HEK293T (cell line): ENCODE measurements at places on chromosomes 2 and 18.

- DNase-seq: no peak
Measured at GRCh38 chr18:306608-307255, 38.9 kb upstream of the THOC1 start.

- no peak for DNase-seq
Measured at GRCh38 chr2:115833196-115833595, 1390.8 kb downstream of the DPP10 start.

DNA sequence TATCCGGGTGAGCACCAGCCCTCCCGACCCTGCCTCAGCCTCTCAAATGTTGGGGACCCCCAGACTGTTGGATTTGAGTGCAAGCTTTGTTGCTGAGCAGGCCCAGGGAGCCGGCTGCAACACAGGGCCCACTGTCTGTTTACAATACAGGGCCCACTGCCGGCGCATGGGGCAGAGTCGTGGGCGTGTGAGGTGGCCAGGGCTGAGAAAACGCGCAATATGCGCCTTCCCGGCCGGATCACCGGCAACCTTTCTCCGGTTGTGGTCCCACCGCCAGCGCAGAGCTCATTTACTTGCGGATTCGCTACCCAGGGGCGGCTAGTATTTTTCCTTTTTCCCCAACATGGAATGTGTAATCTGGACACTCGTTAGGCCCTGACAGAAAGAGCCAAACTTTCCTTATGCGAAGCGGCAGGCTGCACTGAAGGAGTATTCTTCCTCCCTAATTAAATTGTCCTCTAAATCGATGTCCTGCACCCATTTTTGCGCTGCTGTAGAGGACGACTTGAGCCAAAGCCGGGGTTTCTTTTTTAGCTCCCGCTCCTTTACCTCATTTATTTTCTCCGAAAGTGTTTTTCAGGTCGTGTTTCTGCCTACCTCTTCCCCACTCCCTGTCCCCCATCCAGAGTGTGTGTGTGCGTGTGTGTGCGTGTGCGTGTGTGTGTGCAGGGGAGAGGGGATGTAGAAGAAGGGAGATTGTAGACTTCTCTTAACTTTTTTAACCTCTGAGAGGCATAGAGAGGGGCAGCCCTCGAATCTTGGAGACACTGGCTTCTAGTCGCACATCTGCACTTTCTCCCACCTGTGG, 2.7 kb downstream of the OTX1 start:
- DNase-seq: no peak

DNA sequence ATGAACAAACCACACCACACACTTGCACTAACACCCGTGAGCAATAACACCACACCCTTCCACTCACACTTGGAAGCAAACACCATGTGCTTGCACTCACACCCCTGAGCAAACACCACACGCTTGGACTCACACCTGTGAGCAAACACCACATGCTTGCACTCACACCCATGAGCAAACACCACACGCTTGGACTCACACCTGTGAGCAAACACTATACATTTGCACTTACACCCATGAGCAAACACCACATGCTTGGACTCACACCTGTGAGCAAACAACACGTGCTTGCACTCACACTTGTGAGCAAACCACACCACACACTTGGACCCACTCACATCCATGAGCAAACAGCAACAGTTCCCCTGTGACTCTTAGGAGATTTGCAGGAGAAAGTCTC, 24.4 kb downstream of the SNTG2 start:
- no peak for DNase-seq

DNA sequence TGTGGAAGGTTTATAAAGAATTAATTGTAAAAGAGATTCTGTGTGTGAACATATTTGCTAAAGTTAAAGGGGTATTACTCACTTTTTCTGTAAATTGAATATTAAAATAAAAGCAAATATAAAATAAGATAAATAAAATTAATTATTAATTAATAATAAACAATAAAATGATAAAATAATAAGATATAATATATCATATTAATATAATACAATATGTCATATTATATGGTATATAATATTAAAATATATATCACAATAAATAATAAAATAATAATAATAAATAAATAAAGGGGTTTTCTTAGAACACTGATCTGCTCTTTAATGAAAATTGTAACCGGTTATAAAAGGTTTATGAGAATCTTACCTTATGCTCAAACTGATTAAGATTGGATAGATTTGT, 29.8 kb downstream of the TMEM200C start:
- no peak for DNase-seq

DNA sequence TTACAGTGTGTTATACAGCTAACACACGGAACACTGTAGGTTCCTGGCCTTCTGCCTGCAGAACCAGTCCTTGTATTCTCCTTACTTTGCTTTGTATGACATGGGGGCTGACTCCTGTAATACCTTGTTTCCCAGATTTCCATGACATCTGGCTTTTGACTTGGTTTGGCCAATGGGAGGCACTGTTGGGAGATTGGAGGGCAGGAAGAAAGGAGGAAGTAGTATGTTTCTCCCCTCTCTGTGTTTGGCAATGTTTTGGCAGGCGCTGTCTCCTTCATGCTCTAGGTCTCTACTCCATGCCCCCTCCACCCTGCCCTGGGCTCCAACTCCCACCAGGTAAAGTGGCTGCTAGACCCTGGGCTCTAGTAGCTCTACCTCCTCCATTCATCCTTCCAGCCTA, 331.1 kb upstream of the SLC14A2 start:
- DNase-seq: no peak

- DNase-seq: no peak
Measured at GRCh38 chr2:172701250-172701649, 34.4 kb upstream of the RAPGEF4 start.

GRCh38 chr2:128782411-128783192, 463.9 kb upstream of the HS6ST1 start:
- no peak for DNase-seq

DNA sequence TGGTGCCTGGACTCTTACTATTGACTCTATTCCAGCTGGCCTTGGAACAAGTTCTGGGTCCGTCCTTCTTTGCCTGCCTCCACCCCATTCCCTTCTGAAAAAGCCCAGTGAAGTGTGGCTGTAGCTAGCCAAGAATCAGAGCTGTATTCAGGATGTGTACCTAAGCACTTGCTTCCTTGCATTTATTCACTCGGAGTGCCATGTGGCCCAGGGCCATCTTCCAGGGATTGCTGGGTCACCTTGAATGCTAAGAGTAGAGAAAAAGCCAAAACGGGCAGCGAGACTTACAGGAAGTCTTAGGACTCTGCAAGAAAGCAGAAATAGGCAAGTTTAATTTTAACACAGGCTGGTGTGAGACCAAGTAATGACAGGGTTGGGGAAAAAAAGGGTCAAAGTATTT, 4.1 kb downstream of the ITGA6 start:
- no peak for DNase-seq

DNA sequence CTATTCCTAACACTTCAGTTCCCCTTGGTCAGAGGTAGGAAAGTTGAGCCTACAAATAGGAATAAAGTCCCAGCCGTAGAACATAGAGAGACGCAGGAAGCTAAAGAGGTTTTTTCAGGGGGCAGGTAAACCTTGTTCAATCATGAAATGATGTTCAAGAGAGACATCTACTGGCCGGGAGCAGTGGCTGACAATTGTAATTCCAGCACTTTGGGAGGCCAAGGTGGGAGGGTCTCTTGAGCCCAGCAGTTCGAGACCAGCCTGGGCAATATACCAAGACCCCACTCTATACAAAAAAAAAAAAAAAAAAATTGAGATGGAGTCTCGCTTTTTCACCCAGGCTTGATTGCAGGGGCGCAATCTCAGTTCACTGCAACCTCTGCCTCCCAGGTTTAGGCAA, 66.7 kb upstream of the DNAJC10 start:
- peak; percentile 48 for DNase-seq

- DNase-seq: no peak
Measured at GRCh38 chr18:12543697-12544096, 114.2 kb downstream of the SPIRE1 start.

DNA sequence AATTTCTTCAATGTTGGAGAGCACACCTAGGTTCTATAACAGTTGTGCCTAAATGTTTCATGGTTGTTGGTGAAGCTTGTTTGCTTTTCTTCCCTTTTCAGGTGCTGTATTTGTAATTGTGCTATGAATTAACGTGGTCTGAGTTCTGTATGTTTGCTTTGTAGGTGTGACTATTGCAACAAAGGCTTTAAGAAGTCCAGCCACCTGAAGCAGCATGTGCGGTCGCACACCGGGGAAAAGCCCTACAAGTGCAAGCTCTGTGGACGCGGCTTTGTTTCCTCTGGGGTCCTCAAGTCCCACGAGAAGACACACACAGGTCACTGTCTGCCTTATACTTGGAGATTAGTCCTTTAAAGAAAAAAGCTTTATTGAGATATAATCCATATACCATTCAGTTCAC, 91.2 kb downstream of the ZNF236 start:
- no peak for DNase-seq

DNA sequence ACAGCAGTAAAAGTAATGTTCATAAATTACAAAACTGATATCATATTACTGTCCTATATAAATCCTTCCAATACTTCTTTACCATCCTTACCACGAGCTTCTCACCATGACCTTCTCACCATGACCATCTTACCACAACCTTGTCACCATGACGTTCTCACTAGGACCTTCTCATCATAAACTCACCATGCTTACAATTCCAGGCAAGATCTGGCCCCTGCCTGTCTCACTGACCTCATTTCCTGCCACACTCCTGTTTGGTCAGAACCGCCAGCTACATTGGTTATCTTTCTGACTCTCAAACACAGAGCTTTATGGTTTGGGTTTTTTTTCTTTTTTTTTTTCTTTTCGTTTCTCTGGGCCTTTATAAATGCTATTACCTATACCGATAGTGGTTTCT, 827.6 kb downstream of the RNF144A start:
- DNase-seq: no peak

DNA sequence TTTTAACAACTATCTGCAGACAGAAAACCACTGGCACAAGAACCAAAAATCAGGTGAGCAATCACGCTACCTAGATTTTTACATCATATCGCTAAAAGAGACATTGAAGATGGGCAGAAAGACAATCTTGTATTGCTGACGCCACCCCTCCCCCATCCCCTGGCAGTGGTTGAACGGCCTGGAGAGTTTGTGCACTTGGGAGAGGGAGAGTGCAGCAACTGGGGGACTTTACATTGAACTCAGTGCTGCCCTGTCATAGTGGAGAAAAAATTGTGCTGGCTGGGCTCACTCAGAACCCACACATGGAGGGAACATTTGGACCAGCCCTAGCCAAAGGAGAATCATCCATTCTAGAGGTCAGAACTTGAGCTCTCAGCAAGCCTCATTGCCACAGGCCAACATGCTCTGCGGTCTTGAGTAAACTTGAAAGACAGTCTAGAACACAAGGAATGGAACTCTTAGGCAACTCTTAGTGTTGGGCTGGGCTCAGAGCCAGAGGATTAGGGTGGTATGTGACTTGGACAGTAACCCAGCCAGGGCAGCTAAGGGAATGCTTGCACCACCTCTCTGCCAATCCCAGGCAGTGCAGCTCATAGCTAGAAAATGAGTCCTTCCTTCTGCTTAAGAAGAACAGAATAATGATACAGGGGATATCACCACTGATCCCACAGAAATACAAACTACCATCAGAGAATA, 220.0 kb upstream of the CYP26B1 start:
- peak; percentile 12 for DNase-seq

- DNase-seq: no peak
Measured at GRCh38 chr2:134976074-134976702, 57.6 kb downstream of the CCNT2 start.

DNA sequence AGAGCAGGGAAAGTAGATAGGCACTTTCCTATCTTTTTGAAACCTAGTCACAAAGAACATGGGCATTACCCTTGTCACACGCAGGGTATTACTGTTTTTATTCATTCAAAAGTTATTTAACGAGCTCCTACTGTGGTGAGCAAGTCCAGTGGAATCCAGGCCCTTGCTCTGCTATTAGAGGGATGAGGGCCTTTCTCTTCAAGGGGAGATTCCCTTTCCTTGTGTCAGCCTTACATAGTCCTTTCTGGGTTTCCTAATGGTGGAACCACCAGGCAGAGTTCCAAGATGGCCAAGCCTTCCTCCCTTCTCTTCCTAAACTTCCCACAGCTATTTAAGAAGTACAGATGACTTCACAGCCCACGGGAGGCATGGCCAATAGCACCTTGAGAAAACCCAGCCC, 64.6 kb downstream of the SPTBN1 start:
- DNase-seq: no peak

DNA sequence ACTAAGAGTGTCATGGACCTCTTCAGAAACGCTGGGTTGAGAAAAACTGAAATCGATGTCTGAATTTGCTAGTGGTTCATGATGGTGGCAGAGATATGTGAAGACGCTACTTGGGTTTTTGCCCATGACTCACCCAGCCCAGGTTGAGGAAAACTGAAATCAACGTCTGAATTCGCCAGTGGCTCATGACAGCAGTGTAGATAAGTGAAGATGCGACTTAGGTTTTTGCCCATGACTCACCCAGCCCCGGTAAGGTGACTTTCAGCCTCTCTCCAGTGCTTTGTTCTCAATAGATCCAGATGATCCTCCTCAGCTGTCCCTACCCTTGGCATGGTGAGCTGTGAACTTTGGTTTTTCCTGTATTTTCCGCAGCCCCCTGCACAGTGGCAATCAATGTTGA, 105.3 kb upstream of the SIX3 start:
- DNase-seq: no peak

DNA sequence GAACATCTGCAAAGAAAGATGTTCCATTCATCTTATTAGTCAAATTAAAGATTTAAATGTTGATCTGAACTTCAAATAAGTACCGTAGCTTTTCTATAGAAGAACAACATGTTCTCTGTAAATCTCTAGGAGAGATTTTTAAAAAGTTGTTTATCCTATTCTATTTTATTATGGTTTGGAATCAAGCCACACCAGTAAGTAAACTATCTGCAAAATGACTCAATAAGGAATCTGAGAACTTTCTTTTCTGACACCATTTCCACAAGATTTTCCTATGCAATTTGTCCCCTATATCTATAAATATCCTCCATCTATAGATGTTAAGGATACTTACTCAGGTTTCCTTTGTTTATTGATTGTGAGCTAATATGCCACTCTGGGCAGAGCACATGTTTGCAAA, 736.6 kb downstream of the CBLN2 start:
- DNase-seq: no peak

- peak; percentile 75 for DNase-seq
Measured at GRCh38 chr18:22378672-22379282, 38.9 kb downstream of the CTAGE1 start.

DNA sequence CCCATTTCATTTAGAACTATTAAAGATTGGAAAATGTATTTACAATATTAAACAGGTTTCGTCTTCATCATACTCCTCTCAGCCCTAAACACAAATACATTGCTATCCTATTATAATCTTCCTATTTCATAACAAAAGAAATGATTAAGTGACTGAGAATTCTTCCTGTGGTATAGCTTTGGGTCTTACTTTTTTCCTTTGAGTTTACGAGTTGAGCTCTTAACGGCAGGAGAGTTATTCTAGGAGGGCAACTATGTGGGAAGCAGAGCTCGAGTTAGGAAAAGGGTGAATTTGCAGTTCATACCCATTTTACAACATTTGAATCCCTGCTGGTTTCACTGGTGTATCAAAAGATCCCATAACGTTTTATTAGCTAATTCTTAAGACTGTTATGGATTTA, 105.0 kb downstream of the FIGN start:
- no peak for DNase-seq

DNA sequence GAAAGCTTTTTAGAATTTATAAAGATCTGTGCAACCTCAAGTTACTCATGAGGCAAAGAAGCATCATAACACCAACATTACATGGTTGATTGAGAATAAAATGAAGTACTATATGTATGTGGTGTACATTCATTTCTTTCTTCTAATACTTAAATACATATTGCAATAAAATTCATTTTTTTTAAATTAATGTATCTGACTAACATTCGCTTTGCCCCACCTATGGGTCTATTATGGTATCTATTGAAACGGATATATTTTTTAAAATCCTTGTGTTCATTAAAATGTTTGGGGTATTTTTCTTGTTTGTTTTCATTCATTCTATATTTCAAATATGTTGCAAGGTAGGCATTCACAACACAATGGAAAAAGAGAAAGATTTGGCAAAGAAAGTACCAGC, 237.5 kb downstream of the DSEL start:
- no peak for DNase-seq
